Stimulated activated CD8-positive, alpha-beta memory T cell treated with anti-CD3 and anti-CD28 coated beads, Interleukin-12 subunit alpha, Interleukin-12 subunit beta, amount 100 ng/mL, for 4 hours (primary cell): ENCODE measurements at places on chromosomes 6 and 20.

DNA sequence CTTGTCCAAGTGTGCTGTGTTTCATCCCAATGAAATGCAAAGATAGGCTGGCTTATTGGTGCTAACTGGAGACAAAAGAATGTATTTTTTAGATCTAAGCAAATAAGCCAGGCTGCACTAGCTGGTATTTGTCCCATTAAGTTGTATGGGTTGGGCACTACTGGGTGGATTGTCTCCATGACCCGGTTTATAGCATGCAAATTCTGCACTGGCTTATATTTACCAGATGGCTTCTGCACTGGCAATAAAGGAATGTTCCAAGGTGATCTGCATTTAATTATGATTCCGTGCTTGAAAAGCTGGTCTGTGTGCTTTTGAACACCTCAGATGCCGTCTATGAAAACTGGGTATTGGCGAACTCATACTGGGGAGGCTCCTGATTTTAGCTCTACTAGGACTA is 61.4 kb upstream of the MOCS1 start:
- DNase-seq, result no peak

- DNase-seq, result no peak
These were observed 40.6 kb upstream of the BMP6 start for GRCh38 chr6:7685276-7685675.

DNA sequence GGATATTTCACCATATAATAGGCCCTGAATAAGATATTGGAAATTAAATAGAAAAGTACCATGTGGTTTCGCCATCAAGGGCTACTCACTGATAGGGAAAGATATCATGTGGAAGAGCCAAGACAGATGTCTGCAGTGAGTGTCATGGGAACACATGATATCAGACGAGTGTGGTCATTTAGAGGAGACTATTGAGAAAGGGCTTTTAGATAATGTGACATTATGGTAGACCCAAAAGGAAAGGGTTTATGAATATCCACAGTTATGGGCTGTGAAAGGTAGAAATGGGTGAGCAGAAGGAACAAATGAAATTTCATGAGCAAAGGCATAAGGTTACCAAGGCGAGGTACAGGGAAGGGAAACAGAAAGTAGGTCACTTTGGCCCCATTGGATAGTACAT is 182.3 kb upstream of the PRSS16 start:
- no peak for DNase-seq

DNA sequence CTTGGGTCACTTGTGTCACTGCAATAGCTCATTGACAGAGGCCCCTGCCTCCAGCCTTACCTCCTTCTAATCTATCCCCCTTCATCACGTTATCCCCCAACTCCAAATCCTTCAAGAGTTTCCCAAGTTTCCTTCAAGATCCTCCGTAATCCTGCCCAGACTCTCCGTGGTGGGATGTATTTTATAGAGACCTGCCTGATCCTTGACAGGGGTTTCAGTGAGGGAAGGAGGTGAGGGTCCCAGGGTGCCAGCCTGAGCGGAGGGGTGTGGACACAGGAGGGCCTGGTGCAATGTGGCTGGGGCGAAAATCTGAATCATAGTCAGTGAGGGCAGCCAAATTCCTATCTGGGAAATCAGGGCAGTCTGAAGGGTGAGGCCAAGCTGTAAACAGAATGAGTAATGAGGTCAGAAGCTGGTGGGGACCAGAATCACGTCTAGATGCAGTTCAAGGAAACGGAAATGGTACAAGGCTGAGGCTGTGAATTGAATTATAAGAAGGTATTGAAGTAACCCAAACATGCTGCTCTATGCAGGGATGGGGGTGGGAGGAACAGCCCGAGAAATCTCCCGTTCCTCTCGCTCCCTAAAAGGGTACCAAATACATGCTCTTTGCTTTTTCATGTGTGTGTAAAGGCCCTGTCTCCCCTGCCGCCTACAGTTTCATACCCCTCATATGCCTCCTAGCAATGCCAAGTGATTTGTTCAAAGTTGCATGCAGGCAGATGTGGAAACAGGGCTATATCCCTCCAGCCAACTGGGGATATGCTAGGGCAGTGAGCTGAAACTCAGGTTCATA is 35.4 kb upstream of the PIM1 start:
- DNase-seq, result no peak

DNA sequence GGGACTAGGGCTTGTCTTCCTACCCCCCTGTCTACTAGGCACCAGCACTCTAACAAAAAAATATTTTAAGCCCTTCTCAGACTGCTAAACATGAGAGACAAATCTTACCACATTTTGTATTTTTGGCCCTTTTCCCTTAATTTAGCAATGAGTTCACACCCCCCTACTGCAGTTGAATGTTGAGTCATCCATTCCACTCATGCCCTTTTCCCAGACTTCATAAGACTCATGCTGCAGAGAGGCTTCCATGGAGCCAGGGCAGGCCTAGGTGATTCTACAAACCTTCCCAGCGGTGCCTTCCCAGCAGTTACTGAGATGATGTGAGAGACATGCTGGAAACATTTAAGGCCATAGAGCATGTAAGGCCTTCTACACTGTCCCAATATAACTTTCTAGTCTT is 53.9 kb downstream of the PXDC1 start:
- DNase-seq, result no peak

DNA sequence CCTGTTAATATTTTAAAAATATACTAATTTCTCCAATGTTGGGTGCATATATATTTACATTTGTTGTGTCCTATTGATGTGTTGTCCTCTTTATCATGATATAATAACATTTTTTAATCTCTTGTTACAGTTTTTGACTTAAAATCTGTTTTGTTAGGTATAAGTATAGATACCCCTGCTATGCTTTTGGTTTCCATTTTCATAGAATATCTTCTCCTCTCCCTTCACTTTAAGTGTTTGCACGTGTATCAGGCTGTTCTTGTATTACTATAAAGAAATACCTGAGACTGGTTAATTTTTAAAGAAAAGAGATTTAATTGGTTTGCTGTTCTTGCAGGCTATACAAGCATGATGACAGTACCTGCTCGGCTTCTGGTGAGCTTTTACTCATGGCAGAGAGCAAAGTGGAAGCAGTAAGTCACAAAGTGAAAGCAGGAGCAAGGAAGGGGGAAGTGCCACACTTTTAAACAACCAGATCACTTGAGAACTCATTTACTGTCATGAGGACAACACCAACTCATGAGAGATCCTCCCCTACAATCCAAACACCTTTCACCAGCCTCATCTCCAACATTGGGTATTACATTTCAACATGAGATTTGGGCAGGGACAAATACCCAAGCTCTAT is 340.5 kb upstream of the SYNCRIP start:
- DNase-seq, result no peak

- DNase-seq, result no peak
These were observed 429.5 kb upstream of the MARCKS start for GRCh38 chr6:113427617-113428016.
